ENCODE measurements at places on chromosomes 6 and 20. TPM values are rescaled to one million over a fixed set of nuclear protein-coding genes. Genes with fewer than 3 reads are reported as not detected.

TRIM15 gene
- total RNA-seq = not detected

TRMT11 gene
- total RNA-seq = 30.8 TPM

SLC35D3 gene
- total RNA-seq = not detected

SPTLC3 gene
- total RNA-seq = 0.06 TPM

MRAP2 gene
- not detected for total RNA-seq

GHRH gene
- total RNA-seq = not detected

OVOL2 gene
- total RNA-seq = not detected

HIVEP2 gene
- 90.6 TPM for total RNA-seq

VSTM2L gene
- total RNA-seq = not detected

MYT1 gene
- total RNA-seq = not detected

SLC17A1 gene
- not detected for total RNA-seq

CCN6 gene
- total RNA-seq = not detected

GRCh38 chr6:67630146-67630545 is 1004.9 kb upstream of the ADGRB3 start:
- no peak for DNase-seq

- no peak for DNase-seq
These were observed 41.1 kb downstream of the TOX2 start for GRCh38 chr20:43955750-43956191.

GRCh38 chr20:24136659-24137246 is 148.2 kb upstream of the GGTLC1 start:
- no peak for DNase-seq

DNA sequence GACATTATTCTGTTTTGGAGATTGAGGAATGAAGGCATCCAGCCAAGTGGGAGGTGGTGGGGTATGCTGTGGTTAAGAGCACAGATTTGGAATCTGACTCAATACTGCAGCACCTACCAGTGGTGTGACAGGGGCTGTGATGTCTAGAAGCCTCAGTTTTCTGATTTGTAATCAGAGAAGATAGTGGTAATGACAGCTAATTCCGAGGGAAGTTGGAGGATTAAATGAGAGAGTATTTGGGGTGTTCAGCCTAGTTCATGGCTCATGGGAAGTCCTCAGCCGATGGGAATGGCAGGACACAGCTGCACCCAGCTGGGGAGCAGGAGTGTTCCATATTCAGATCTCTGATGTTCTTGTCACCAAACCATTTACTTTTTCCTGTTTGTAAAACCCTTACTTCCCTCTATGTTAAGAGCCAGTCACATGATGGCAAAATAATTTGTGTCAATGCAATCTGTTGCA is 9.3 kb downstream of the SLC9A8 start:
- no peak for DNase-seq

DNA sequence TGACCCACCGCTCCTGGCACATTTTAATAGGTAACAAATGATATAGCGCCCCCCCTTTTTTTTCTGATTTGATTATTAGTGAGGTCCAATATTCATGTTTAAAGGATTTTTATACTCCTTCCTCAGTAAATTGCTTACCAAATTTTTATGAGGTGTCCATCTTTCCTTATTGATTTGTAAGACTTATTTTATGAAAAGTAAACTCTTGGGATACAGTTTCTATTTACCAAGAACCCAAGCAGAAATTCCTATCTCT is 25.1 kb downstream of the TRIM27 start:
- DNase-seq = no peak

- DNase-seq = peak; percentile 53
These were observed at the start of gene SAMD10 for GRCh38 chr20:63979557-63980316. SAMD10 (minus strand) TSS chr20:63979642; CDS start chr20:63979467, 175 bp downstream.

DNA sequence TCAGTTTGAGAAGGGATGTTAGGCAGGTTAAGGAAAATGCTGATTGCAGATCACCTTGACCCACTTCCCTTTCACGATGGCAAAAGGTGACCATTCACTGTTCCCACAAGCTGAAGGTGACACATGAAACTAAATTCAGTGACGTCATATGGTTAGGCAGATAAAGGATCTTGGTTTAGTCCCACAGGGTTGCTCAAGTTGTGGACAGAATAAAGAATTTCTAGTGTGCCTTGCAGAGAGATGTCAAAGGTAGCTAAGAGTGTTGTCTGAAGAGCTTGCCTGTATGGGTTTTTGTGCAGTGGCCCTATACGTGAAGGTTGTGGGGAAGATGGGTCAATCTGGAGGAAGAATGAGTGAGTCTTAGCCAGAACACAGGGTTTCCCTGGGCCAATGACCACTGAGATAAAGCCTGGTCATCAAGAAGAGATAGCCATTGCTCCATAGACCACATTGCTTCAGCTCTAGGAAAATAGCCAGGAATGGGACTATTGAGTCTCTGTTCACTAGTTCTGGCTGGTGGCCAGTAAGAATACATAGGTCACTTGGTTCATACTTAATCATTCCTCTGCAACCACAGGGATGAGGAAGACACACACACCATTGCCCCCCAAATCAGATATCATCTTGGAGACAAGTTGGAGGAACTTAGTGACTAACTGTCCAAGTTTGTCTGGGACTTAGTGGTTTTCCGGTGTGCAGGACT is 148.5 kb upstream of the ATXN1 start:
- DNase-seq = no peak

DNA sequence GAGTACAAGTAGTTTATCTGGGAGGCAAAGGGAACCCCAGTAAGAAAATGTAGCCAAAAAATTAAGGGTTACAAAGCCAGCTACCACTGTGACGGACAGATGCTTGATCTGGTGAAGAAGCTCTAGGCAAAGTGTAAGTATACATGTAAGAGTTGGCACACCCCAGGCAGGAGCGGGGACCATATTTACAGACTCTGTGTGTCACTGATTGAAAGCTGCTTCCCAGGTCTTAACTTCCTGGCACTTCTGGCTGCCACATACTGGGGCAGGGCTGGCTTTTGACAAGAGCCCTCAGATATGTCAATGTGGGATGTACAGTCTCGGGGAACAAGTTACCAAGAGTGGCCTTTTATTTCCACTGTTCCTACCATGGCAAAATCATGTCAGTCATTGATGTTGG is 48.0 kb upstream of the BCLAF1 start:
- DNase-seq = no peak

DNA sequence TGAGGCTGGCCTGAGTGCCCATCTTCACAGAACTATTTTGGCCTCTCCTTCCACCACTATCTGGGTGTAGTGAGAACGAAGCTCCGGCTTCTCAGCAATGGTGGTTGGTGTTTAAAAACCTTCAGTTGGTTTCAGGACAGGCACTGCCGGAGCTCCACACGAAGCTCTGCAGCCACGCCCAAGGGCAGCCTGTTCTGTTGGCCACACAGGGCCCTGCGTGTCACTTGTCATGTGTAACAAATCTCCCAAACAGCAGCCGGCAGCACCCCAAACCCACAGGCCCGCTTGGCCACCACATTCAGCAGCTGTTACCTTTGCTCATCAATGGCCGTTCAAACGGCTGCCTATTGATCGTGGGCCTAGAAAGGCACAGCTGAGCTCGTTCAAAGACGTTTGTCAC is 97.5 kb downstream of the ERMARD start:
- no peak for DNase-seq

DNA sequence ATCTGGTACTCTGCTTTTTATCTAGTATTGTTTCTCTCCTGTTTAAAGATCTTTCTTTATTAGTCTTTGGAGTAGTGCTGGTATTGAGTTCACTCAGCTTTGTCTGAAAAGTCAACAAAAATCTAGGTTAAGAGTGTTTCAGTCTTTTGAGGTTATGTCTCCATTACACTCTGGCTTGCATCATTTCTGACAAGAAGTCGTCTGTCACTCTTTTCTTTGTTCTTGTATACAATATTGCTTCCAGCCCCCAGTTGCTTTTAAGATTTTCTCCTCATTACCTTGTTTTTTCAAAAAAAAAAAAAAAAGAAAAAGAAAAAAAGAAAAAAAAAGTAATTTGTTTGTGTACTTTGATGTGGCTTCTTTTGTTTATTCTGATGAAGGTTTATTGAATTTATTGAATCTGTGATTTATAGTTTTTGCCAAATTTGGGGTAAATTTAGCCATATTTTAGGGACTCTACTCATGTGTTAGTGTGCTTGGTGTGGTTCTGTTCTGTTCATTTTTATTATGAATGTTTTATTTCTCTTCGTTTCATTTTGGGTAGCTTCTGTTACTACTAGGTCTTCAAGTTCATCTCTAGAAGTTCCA is 408.9 kb downstream of the CDKAL1 start:
- DNase-seq = no peak

GRCh38 chr6:157868835-157869234 is 45.8 kb downstream of the SNX9 start:
- no peak for DNase-seq

- no peak for DNase-seq
These were observed 46.9 kb downstream of the PDYN start for GRCh38 chr20:1946762-1947534.

- DNase-seq = no peak
These were observed 166.8 kb downstream of the SAMD5 start for GRCh38 chr6:147675281-147675680.

- DNase-seq = no peak
These were observed 185.5 kb downstream of the SCP2D1 start for GRCh38 chr20:18999086-18999485.

DNA sequence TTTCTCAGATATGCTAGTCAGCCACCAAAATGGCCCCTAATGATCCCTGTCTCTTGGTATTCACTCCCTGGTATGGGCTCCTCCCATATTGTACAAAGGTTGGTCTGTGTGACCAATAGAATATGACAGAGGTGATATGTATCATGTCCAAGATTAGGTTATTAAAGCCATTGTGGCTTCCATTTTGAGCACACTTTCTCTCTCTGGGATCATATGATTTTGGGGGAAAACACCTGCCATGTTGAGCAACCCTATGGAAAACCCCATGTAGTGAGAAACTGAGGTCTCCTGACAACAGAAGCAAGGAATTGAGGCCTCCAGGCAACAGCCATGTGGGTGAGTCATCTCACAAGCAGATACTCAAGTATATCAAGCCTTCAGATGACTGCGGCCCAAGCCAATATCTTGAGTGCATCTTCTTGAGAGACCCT is 7.1 kb upstream of the ZNF318 start:
- DNase-seq = no peak

- no peak for DNase-seq
These were observed 24.7 kb downstream of the ZSCAN31 start for GRCh38 chr6:28311139-28311823.

DNA sequence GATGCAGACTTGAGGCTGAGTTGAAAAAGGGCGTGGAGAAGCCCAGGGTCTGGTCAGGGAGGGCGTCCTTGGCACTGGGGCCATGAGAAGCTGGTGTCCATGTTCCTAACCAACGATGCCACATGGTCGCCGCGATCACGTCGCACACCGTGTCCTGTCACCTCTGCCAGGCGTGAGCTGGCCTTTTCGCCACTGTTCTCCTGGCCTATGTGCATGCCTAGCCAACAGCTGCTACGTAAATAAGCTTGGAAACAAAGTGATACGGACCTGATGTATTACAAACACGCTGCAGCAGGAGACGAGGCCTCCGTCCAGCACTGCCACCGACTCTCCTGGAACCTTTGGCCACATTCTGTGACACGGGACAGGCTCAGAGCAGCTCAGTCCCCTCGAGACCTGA is 22.0 kb upstream of the KIF25 start:
- no peak for DNase-seq

- DNase-seq = no peak
These were observed 67.3 kb downstream of the MDGA1 start for GRCh38 chr6:37630281-37630799.

GRCh38 chr6:161833099-161833860 is 559.4 kb upstream of the AGPAT4 start:
- no peak for DNase-seq

GRCh38 chr20:57205606-57206219 is 60.7 kb downstream of the BMP7 start:
- no peak for DNase-seq

- no peak for DNase-seq
These were observed 18.9 kb upstream of the CCM2L start for GRCh38 chr20:31991339-31991705.

GRCh38 chr20:10616212-10616611 is 57.6 kb downstream of the JAG1 start:
- DNase-seq = no peak

DNA sequence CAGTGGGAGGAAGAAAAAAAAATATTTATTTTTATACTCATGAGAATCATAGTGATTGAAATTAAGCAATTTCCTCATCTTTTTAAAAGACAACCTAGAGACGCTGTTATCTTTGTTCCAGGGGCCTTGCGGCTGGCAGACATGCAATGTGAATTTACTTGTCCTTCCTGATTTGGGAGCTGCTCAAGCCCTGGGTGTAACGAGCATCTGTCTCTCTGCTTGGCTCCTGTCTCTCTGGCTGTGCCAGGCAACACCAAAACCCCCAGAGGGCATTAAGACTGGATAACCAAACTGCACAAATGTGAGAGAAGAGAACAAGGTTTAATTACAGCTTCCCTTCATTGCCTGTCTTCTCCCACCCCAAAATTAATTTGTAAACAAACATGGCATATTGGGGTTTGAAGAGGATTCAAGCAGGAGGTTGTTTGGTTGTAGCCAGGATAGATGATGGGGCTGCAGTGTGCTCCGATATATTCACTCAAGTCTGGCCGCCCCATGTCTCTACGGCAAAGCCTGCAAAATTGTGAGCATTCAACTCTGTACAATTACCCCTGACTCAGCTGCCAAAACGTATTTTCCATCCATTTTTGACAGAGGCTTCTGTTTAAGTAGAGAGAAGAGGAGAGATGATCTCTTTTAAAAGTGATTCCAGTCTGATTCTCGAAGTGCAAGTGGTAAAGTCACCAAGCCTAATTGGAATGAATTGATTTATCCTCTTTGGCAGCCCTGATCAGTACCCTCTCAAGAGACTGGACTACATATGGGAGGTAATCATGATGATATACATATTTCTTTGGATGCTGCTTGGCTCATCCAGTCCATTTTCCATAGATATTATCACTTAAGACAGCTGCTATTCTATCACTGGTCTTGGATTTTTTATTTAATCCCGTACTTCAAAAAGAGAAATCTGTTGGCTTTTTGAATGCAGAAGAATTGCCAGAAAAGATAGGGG is 170.2 kb downstream of the SLC24A3 start:
- DNase-seq = no peak

DNA sequence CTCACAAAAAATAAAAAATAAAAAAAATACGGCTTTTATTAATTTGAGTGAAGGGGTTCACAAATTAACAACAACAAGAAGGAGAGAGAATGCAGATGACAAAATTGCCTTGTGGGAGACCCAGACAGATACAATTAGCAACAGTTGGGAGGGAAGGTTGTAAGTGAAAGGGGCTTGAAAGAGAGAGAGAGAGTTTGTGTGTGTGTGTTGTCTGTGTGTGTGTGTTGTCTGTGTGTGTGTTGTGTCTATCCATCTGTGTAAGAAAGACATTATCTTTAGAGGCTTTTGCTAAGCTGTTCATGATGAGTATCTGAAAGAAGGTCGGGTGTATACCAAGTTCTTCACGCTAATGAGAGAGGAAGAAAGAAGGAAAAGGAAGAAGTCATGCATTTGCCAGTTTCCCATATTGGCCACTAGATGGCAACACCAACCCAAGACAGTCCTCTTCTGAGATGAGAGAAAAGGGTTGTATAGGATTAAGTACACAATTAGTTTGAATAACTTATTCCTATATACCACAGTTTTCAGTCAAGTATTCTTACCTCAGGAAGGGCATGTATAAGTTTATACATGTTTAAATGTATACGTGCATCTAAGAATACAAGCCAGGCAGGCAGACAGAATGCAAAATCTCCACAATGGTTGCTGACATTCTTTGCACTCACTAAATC is 63.7 kb upstream of the CD2AP start:
- peak; percentile 60 for DNase-seq

All from CD4-positive, alpha-beta memory T cell (primary cell).